ENCODE measurements at places on chromosomes 2 and 18. TPM values are rescaled to one million over a fixed set of nuclear protein-coding genes. Genes with fewer than 3 reads are reported as not detected.

Gene SFT2D3
- total RNA-seq, result 2.6 TPM

Gene PLGLB2
- total RNA-seq, result 2.7 TPM

Gene TBC1D8
- 2.6 TPM for total RNA-seq

Gene SCYGR4
- not detected for total RNA-seq

Gene ATIC
- 193 TPM for total RNA-seq

Gene SERPINB13
- total RNA-seq, result not detected
